ENCODE measurements at places on chromosomes 1 and 21.
A peak's percentile ranks its signal among the peaks of the same experiment; 100 is the strongest.

GRCh38 chr1:101846820-101847219, 149.9 kb downstream of the OLFM3 start:
- DNase-seq: no peak

GRCh38 chr1:88060112-88060673, 623.9 kb upstream of the PKN2 start:
- DNase-seq: no peak

DNA sequence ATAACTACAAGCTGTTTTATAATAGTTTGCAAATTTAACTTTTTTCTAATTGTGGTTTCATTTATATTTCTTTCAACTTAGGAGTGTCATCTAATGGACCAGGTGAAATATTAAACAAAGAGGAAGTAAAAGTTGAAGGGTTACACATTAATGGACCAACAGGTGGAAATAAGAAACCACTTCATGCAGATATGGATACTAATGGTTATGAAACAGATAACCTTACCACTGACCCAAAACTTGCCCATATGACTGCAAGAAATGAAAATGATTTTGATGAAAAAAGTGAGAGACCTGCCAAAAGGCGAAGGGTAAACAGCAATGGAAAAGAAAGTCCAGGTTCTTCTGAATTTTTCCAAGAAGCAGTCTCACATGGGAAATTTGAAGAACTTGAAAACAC, 59.7 kb downstream of the MIER1 start:
- DNase-seq: no peak

- no peak for DNase-seq
Measured at GRCh38 chr1:167504467-167504827, 13.9 kb downstream of the CD247 start.

DNA sequence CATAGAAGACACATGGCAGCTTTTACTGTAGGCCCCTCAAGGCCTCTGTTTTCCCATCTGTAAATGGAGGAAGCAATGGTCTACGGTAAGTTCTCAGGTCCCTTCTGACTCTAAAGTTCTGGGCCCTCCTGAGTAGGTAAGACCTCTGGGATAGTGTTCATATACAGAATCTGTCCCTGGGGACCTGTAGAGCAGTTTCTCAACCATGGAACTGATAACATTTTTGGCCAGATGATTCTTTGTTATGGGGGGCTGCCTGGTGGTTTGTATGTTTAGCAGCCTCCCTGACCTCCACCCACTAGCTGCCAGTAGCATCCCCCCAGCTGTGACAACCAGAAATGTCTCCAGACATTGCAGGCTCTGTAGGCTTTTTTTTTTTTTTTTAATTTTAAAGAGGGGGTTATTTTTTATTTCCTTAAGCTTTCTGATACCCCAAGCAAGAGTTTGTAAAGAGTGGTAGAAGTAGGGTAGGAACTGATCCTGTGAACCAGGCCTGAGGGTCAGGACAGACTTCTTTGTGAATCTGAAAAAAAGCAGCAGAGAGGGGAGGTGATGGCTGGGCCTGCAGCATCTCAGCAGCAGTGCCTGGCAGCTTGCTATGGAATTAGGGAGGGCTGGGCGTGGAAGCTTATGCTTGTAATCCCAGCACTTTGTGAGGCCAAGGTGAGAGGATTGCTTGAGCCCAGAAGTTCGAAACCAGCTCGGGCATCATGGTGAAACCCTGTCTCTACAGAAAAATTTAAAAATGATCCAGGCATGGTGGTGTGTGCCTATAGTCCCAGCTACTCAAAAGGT, 20.2 kb upstream of the TCEA3 start:
- DNase-seq: no peak

DNA sequence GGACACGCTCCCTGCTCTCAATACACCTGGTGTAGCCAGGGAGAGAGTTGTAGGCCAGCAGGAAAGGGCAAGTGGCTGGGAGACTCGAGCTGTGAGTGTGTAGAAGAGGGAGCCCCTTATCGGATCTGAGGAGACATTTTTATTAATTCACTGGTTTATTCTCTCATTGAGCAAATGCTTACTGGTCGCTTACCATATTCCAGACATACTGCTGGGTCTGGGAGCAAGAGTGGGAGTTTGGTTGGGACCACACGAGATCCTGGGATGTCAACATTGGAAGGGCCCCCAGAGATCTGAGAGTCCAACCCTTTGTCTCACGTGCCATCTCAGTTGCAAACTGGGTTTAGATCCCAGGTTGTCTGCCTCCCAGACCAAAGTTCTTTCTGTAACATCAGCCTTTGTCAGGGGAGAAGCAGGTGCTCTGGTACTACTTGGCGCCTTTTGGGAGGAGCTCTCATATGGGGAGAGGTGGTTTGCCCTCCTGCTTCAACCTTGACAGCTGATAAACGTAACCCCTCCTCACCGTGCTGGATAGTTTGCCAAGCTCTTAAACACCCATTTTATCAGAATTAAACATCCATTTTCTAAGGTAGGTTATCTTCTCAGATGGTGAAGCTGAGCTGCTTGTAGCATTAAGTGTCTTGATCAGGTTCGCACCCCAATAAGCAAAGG, 742 bp downstream of the TMEM222 start:
- DNase-seq: no peak

- no peak for DNase-seq
Measured at GRCh38 chr1:230517786-230518185, 91.7 kb upstream of the PGBD5 start.

DNA sequence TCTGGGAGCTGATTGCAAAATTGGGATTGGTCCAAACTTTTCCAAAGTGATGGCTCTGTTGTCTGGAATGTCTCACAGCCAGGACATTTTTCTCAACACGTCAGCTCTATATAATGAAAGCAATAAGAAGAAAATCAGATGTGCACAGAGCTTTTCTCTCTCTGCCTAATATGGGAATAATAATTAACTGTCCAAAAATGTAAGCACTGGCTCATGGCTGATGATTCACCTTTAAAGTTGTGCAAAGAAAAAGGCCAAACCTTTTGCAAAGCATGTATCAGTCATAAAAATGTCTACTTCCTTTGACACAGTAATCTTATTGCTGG, 30.4 kb downstream of the ZNF281 start:
- peak; percentile 99 for DNase-seq

GRCh38 chr1:162366149-162366548, 10.5 kb downstream of the SPATA46 start:
- DNase-seq: no peak

DNA sequence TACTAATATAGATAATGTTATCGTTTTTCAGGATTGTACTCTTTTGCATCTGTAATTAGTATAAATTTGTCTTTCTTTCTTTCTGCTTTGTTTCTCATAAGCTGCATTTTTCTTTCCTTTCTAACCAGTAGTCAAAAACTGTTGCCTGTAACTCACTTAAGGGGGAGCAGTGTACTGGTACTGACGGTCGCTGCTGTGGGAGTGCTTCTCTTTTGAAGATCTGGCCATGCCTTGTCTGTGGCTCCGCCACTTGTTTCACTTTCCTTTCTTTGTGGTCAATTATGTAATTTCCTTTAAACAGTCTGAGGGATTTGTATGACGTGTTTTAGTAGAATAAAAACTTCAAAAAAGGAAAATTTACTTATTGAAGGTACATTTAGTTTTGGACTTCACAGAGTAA, 37.0 kb downstream of the MIA3 start:
- no peak for DNase-seq

DNA sequence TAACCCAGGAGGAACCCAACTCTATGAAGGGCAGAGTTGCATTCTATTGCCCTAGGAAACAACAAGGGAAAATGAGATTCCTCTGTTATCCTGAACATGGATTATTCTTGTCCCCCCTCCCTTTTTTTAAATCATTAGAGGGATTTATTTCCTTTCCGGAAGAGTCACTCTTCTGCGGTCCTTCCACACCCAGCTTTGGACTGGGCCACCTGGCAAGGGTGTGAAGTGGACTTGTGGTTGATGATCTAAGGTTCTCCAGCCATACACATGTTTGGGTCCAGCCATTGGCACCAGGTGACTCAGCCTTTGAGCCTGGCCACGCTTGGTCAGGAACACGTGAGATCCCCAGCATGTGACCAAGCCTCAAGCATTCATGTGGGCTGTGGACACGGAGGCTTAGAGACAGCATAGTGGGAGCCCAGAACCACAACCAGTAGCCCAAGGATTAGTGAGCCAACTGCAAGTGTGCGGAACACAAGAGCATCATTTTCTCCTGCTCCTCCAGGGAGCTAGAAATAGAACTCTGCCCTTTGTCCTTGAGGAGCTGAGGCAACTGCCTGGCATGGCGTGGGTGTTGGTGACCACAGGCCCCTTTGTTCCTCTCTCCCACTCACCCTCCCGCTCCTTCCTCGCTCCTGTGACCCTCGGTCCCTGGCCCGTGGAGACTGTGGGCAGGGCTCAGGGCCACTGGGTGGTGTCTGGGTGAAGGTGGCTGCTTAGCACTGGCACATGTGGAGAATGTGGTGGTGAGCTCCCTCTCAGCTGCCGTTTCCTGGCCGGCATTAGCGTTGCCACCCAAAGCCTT, 50.1 kb downstream of the NENF start:
- DNase-seq: no peak

GRCh38 chr1:116404699-116405098, 31.7 kb downstream of the ATP1A1 start:
- no peak for DNase-seq

DNA sequence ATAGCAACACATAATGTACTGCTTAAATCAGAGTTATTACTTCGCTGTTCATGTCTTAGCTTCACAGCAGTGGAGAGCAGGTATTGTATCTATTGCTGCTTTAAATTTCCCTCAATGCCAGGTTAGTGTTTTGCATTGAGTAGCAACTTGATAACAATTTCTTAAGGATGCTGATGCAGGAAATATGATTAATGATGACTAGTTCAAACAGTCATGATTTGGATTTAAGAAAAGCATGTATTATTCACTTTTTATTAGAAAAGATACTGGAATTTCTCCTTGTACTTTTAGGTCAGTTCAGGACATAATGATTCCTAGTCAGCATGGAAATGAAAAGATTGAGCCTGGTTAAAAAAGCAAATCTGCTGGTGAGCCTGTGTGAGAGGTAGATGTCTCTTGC, 67.2 kb upstream of the ARHGAP29 start:
- DNase-seq: no peak

GRCh38 chr1:151455231-151455630, 4.1 kb downstream of the POGZ start:
- peak; percentile 21 for DNase-seq

DNA sequence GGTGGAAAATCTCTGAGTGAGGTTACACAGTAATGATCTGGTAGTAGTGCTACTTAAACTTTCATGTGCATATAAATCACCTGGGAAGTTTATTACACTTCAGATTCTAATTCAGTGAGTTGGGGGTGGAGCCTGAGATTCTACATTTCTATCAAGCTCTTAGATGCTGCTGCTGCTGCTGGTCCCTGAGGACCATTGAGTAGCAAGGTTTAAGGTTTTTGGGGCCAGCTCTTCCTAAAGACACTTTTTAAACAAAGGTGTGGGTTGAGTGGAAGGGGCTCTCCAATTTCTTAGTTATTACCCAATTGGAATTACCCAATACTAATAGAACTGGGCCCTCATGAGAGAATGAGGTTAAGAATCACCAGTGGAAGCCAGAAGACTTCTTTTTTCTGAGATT, 29.5 kb downstream of the KCNA3 start:
- no peak for DNase-seq

GRCh38 chr21:44418876-44419230, 36.5 kb upstream of the LRRC3 start:
- DNase-seq: no peak

DNA sequence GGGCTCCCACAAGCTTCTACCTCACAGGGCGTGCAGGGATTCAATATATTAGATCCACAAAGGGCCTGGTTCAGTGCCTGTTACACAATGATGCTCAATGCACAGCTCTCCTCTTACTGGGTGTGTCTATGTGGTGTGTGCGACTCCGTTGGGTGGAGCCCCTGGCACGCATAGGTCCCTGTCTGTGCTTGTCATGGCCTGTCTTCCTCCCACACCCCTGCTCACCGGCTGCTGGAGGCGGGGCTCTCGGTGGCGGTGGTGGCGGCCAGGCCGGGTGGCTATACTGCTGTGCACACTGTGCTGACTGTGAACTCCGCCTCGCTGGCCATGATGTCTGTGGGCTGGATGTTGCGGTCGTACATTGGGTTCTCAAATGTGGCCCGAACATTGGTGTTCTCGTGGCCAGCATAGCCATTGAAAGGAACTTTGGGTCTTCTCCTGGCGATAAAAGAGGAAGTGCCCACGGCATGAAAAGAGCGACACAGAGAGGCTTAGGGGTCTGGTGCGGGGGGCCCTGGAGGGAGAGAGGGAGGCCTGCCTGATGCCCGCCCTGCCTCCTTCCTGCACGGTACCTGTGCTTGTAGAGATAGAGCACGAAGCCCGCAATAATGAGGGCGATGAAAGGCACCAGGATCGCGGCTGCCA, 46.9 kb downstream of the ZSCAN20 start:
- DNase-seq: no peak

- no peak for DNase-seq
Measured at GRCh38 chr1:1426496-1427105, 5.5 kb upstream of the ANKRD65 start.

- no peak for DNase-seq
Measured at GRCh38 chr1:34975771-34976170, 9.4 kb downstream of the TMEM35B start.

- DNase-seq: no peak
Measured at GRCh38 chr1:52435650-52436049, 31.2 kb downstream of the PRPF38A start.

GRCh38 chr21:33893917-33894316, 21.7 kb downstream of the ATP5PO start:
- no peak for DNase-seq

DNA sequence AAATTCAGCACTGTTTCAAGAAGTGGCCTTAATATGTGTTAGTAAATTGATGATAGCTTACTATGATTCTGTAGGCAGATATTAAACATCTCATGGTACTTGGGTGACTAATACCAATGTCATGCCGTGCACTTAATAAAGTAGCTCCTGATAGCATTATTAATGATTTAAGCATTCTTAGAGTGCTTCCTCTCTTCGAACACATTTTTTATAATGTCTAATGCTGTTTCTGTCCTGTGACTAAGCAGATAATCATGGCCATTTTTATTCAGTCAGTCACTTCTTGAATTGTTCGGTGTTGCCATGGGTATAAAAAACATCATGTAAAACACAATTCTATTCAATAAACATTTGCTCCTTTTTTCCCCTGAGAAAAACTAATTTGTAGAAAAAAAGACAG, 804.6 kb upstream of the ADGRL4 start:
- peak; percentile 91 for DNase-seq

- DNase-seq: no peak
Measured at GRCh38 chr1:200979574-200980451, 43.7 kb downstream of the KIF21B start.

DNA sequence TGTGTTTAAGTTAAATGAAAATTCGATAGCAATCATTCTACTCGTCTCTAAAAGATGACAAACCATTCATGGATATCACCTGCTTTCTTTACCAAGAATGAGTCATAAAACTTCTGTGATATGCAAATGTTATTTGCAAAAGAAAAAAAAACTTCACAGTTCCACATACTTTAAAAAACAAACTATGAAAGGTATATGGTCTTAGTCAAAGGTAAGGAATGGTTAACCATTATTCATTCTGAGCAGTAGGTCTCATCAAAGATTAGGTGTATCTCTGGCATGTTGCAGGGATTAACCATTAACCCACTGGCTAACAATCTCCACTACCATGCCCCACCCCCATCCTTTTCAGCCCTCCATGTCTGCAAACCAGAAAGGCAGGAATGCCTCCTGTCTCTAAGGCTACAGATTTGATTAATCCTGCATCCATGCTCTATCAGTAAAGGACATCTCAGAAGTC, 44.4 kb downstream of the PTPN14 start:
- no peak for DNase-seq

Data from fibroblast of skin of left biceps (primary cell).